ENCODE measurements at places on chromosomes 3 and 15.

- DNase-seq: no peak
Observed at GRCh38 chr15:48557335-48557734, 88.2 kb downstream of the FBN1 start.

DNA sequence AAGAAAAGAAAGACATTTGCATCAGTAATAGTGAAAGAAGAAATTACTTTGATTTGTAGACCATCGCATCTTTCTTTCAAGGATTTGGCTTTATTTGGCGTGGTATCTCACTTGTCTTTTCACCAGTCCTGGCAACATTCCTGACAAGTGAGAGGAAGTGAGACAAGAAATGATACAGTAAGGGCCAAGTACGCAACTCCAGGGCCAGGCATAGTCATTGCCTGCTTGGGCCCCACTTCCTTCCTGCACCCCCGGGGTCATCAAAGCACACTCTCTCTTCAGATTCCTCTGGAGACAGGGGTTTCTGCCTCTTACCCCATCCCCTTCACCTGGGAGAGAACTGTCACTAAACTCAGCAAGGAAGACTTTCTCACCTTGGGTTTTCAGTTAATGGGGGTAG, 55.1 kb downstream of the CD47 start:
- DNase-seq: no peak

DNA sequence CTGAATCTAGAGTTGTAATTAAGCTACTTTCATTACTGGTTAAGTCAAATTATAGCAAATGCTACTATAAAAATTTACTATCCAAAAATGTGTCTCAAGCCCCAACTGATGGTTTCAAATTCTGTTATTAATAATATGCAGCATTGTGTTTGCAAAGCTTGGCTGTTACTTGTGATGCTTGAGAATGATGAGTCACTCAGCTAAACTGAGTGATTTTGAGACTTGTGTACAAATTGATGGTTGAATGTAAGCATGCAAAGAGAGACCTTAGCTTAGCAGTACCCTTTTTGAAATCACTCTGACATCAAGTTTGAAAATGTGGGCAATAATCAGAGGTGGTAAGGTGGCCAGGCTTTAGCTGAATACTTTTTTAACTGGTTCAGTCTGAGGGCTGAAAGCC, 27.6 kb downstream of the OPA1 start:
- DNase-seq: no peak

- DNase-seq: no peak
Observed at GRCh38 chr3:32848215-32848614, 30.4 kb downstream of the TRIM71 start.

DNA sequence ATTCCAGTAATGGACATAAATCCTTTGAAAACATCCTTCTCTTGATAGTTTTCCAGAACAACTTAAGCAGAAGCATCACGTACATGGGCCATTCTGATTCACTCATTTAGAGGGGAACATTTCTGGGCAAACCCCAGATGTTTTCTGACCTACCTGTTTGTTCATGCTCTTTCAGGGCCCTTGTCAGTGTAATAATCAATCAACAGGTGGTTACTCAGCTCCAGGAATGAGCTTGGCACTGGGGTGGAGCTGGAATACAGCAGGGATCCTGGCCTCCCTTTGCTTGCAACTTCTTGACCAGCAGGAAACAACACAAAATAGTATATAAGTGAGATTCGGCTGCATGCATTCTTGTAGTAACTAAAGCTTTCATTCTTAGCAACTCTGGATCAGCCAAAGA, 9.2 kb upstream of the UBE2E1 start:
- no peak for DNase-seq

DNA sequence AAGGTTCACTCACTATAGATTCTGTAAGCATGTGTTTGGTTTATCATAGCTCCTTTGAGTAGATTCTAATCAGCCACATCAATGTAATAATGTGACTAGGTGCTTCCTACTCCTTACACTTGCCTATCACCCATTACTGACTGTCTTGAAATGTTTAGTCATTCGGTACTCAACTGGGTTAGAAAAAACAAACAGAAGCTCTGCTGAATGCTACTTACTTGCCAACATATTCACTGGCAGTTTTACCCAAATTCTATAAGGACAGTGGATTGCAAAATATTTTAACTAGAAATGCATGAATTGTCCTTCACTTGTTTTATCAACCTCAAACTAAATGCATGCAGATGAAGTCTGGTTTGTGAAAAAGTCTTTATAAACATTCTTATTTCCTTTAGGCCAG, 352.1 kb upstream of the ALCAM start:
- DNase-seq: no peak
